Keratinocyte (primary cell): ENCODE measurements at places on chromosomes 11 and 22.

DNA sequence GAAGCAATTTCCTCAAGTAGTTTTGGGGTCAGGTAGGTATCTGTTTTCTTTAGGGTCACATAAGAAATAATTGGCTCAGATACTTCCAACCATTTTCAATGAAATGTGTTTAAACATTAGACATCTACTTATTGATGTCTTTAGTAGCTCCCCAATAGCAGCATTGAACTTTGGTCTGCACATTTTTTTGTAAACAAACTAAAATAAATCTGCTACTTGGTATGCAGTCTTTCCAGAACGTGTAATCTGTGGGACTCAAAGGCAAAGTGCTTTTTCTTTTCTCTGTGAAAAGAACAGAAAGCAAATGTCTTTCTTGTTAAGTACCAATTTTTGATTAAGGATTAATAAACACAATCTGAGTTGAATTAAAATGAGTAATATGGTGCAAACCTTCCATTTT, 13.6 kb downstream of the SLC22A25 start:
- H3K4me3 ChIP-seq = no peak overlapping the region
- H3K27me3 ChIP-seq = no peaks in the 10 kb centered on the region
- no peaks in the 10 kb centered on the region for H3K36me3 ChIP-seq
- no peak overlapping the region for H3K27ac ChIP-seq
- no peak for DNase-seq

- no peak for DNase-seq
- H3K4me3 ChIP-seq = no peak overlapping the region
- H3K4me1 ChIP-seq = no peaks in the 10 kb centered on the region
These were observed 15.0 kb downstream of the RHOD start for GRCh38 chr11:67071420-67072284.

- H3K36me3 ChIP-seq = no peaks in the 10 kb centered on the region
- no peaks in the 10 kb centered on the region for H3K4me1 ChIP-seq
- H3K27ac ChIP-seq = no peak overlapping the region
- no peak overlapping the region for H3K4me3 ChIP-seq
- no peak for DNase-seq
These were observed 24.5 kb downstream of the RBFOX2 start for GRCh38 chr22:36003972-36004674.

DNA sequence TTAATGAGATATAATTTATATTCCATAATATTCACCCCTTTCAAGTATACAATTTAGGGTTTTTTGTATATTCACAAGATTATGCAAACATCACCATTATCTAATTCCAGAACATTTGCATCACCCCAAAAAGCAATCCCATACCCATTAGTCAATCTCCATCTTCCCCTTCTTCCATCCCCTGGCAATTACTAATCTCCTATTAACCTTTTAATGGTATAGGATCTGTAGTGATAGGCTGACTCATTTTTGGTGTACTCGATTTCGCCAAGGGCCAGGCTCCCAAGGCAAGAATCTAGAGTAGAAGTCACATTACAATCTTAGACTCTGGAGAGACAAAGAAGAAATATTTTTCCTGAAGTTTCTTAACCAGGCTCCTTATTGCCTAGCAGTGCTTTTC, 113.4 kb downstream of the GAB2 start:
- H3K36me3 ChIP-seq = no peaks in the 10 kb centered on the region
- no peak overlapping the region for H3K4me3 ChIP-seq
- no peaks in the 10 kb centered on the region for H3K27me3 ChIP-seq
- no peak for DNase-seq
- no peaks in the 10 kb centered on the region for H3K4me1 ChIP-seq

- H3K27me3 ChIP-seq = no peaks in the 10 kb centered on the region
- H3K27ac ChIP-seq = no peak overlapping the region
- no peak overlapping the region for H3K4me3 ChIP-seq
- H3K4me1 ChIP-seq = peaks cover 13% of the 10 kb centered on the region
- H3K36me3 ChIP-seq = no peaks in the 10 kb centered on the region
These were observed 33.1 kb downstream of the LARGE1 start for GRCh38 chr22:33887173-33887572.

GRCh38 chr11:17515443-17516176, 28.6 kb downstream of the USH1C start:
- no peaks in the 10 kb centered on the region for H3K4me1 ChIP-seq
- H3K36me3 ChIP-seq = no peaks in the 10 kb centered on the region
- DNase-seq = no peak
- H3K4me3 ChIP-seq = no peak overlapping the region

DNA sequence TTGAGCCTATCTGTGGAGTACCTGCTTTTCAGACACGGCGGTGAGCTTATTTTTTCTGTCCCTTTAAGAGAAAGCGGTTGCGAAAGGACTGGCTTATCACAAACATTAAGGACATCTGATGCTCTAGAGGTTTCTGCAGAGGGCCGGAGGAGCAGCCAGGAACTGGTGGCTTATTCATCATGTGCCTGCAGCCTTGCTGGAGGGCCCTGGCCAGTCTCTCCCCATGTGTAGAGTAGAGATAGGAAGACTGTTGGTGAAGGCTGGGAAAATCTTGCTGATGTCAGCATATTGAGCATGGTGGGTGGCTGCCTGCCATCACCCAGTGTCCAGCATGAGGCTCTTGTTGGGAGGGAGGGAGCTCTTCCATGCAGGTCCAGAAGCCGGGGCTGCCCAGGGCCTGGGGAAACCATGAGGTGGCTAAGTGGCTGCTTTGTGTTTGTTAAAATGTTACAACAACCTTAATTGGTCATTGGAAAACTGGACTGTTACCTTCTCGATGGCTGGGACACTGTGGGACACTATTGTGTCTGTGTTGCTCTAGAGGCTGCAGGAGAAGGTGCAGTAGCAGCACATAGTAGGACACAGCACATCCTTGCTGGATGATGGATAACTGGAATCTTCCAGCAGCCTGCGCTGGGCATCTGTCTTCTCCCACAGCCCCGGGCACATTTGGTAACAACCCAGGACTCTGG, 54.3 kb downstream of the TSPAN18 start:
- DNase-seq = no peak
- no peak overlapping the region for H3K4me3 ChIP-seq
- peaks cover 11% of the 10 kb centered on the region for H3K27me3 ChIP-seq
- H3K36me3 ChIP-seq = no peaks in the 10 kb centered on the region
- no peak overlapping the region for H3K27ac ChIP-seq
- no peaks in the 10 kb centered on the region for H3K4me1 ChIP-seq

DNA sequence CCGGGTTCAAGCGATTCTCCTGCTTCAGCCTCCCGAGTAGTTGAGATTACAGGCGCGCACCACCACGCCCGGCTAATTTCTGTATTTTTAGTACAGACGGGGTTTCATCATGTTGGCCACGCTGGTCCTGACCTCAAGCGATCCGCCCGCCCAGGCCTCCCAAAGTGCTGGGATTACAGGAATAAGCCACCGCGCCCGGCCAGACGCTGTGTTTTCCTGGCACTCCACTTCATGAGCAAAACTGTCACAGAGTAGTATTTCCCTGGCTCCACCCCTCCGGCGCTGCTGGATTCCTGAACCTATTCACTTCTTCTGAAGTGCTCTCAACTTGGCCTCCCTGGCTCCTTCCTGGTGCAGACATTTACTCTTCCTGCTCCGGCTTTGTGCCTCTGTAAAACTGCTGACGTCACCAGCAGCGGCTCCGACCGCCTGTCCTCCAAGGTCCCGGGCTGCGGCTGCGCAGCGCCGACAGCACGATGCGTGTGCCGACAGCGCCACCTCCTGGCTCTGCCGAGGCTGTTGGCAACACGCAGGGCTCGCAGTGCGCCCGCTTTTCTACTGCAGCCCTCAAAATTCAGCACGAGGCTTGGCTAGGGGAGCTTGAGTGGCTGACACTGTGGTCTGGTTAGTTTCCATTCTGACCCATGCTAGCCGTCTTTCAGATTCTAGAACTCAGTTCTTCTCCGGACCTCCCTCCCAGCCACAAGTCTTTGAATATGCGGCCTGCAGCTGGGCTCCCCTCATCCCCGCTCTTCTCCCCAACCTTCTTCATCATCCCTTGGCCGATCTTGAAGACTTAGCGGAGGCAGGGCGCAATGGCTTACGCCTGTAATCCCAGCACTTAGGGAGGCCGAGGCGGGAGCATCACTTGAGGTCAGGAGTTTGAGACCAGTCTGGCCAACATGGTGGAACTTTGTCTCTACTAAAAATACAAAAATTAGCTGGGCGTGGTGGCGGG, 36.6 kb downstream of the APOL3 start:
- H3K36me3 ChIP-seq = no peaks in the 10 kb centered on the region
- H3K27ac ChIP-seq = peak overlapping the region; percentile 69
- DNase-seq = peak; percentile 74
- peaks cover 4% of the 10 kb centered on the region for H3K4me1 ChIP-seq
- no peaks in the 10 kb centered on the region for H3K27me3 ChIP-seq

DNA sequence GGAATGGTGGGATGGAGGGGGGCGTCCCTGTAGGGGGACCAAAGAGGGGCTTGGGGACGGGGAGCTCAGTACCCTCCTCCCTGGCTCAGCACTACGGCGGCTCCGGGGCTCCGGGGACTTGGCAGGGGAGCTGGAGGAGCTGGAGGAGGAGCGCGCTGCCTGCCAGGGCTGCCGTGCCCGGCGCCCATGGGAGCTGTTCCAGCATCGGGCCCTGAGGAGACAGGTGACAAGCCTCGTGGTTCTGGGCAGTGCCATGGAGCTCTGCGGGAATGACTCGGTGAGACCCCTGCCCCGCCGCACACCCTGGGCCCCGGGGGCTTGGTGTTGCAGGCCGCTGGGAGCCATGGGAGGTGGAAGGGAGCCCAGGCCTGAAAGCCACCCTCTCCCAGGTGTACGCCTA, 11.8 kb upstream of the MIF start:
- no peaks in the 10 kb centered on the region for H3K4me1 ChIP-seq
- no peak overlapping the region for H3K27ac ChIP-seq
- H3K4me3 ChIP-seq = no peak overlapping the region
- H3K27me3 ChIP-seq = no peaks in the 10 kb centered on the region

GRCh38 chr11:69704508-69705253, 859 bp upstream of the FGF19 start:
- H3K27ac ChIP-seq = no peak overlapping the region
- H3K27me3 ChIP-seq = peaks cover 44% of the 10 kb centered on the region

- H3K27ac ChIP-seq = no peak overlapping the region
- DNase-seq = no peak
- H3K27me3 ChIP-seq = no peaks in the 10 kb centered on the region
- peaks cover 6% of the 10 kb centered on the region for H3K4me1 ChIP-seq
These were observed 50.5 kb downstream of the SWAP70 start for GRCh38 chr11:9714272-9714940.

DNA sequence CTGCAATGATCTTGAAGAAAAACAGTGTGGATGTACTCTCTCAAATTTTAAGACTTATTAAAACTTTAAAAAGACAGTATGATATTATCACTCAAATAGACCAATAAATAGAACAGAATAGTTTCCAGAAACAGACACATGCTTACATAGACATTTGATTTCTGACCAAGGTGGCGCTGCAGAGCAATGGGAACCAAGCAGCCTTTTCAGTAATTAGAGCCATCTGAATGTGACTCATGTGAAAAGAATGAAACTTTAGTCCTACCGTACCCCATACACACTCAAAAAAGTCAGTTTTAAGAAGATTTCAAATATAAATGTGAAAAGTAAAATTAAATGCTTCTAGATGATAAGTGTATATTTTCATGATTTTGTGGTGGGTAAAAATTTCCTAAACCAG, 74.2 kb upstream of the MS4A8 start:
- no peaks in the 10 kb centered on the region for H3K27me3 ChIP-seq
- no peak overlapping the region for H3K27ac ChIP-seq
- no peaks in the 10 kb centered on the region for H3K4me1 ChIP-seq
- H3K36me3 ChIP-seq = no peaks in the 10 kb centered on the region

DNA sequence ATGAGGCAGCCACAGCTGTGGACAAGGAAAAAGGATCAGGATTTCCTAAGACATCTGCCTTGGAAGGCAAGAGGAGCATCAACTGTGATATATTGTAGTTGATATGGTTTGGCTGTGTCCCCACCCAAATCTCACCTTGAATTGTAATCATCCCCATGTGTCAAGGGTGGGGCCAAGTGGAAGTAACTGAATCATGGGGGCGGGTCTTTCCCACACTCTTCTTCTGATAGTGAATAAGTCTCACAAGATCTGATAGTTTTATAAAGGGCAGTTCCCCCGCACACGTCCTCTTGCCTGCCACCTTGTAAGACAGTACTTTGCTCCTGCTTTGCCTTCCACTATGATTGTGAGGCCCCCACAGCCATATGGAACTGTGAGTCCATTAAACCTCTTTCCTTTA, 10.2 kb downstream of the RIC8A start:
- H3K4me3 ChIP-seq = no peak overlapping the region
- peaks cover 31% of the 10 kb centered on the region for H3K36me3 ChIP-seq
- H3K4me1 ChIP-seq = peaks cover 5% of the 10 kb centered on the region
- DNase-seq = no peak
- H3K27me3 ChIP-seq = no peaks in the 10 kb centered on the region

GRCh38 chr22:44448271-44448830, 49.7 kb downstream of the RTL6 start:
- H3K4me1 ChIP-seq = peaks cover 28% of the 10 kb centered on the region
- peaks cover 3% of the 10 kb centered on the region for H3K27me3 ChIP-seq
- no peaks in the 10 kb centered on the region for H3K36me3 ChIP-seq
- peak overlapping the region; percentile 57 for H3K27ac ChIP-seq

- H3K27ac ChIP-seq = no peak overlapping the region
- peaks cover 25% of the 10 kb centered on the region for H3K27me3 ChIP-seq
- H3K36me3 ChIP-seq = no peaks in the 10 kb centered on the region
- no peak for DNase-seq
- H3K4me1 ChIP-seq = no peaks in the 10 kb centered on the region
- no peak overlapping the region for H3K4me3 ChIP-seq
These were observed 43.6 kb upstream of the PRR5 start for GRCh38 chr22:44658311-44658953.

DNA sequence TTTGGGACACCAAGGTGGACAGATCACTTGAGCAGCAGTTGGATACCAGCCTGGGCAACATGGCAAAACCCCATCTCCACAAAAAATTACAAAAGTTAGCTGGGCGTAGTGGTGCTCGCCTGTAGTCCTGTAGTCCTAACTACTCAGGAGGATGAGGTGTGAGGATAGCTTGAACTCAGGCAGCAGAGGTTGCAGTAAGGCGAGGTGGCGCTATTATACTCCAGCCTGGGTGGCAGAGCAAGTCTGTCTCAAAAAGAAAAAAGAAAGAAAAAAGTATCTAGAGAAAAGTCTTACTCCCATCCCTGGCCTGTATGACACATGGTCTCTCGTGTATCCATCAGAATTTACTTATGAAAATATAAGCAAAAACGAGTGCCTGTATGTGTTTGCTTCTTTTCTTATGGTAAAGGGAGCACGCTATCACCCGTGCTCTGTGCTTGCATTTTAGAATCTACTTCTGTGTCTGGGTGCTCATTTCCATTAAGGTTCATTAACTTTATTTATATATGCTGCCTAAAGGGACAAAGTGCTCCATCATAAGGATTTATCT, 15.4 kb upstream of the CPT1A start:
- DNase-seq = no peak
- peaks cover 2% of the 10 kb centered on the region for H3K4me1 ChIP-seq
- peaks cover 29% of the 10 kb centered on the region for H3K27me3 ChIP-seq

- H3K27ac ChIP-seq = no peak overlapping the region
- H3K4me1 ChIP-seq = peaks cover 3% of the 10 kb centered on the region
- H3K36me3 ChIP-seq = peaks cover 1% of the 10 kb centered on the region
- no peak for DNase-seq
- H3K27me3 ChIP-seq = no peaks in the 10 kb centered on the region
These were observed 19.1 kb downstream of the SPECC1L start for GRCh38 chr22:24289741-24290163.
